ENCODE measurements at places on chromosomes 12 and 14.

GRCh38 chr12:51773145-51773869, 75.2 kb downstream of the FIGNL2 start:
- no peak for DNase-seq

DNA sequence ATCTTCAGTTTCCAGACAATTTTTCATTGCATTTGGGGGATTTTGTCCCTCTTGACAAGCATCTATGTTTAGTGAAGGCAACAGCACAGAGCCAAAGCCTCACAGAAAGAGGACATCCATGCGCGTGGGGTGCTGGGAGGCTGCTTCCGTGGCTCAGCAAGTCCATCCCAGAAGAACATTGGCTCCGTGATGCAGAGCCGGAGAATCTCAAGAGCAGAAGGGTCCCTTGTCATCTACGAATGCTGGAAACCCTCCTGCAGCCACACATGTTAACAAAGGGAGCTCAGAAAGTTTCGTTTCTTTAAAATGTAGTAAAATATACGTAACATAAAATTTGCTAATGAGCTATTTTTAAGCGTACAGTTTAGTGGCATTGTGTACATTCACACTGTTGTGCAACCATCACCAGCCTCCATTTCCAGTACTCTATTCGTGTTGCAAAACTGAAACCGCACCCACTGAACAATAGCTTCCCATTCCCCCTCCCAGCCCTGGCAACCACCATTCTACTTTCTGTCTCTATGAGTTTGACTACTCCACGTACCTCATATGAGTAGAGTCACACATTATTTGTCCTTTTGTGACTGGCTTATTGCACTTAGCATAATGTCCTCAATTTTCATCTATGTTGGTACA, 185.9 kb downstream of the TTC7B start:
- peak; percentile 24 for DNase-seq

- DNase-seq: no peak
These were observed 204.5 kb upstream of the G2E3 start for GRCh38 chr14:30354439-30354838.

- no peak for DNase-seq
These were observed 27.3 kb downstream of the CKAP4 start for GRCh38 chr12:106220536-106220935.

- no peak for DNase-seq
These were observed 923.4 kb downstream of the NRXN3 start for GRCh38 chr14:79093531-79093930.
